ENCODE measurements at places on chromosomes 11 and 22.

- DNase-seq: no peak
Observed at GRCh38 chr11:35115688-35116030, 23.3 kb upstream of the CD44 start.

DNA sequence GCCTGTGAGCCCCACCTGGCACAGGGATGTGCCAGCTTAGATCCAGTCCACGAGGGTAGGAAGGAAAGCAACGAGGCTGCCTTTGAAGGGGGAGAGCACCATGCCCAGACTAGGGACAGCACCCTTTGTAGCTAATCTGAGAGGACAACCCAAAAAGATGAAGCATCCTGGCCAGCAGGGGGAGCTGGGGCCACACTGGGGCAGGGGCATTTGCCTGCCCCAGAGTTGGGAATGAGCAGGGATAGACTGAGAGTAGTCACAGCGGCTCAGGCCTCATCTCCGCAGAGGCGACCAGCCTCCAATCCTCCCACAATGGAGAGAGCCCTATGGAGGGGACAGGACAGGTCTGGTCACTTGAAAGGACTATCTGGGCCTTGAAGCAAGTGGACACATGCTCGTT lies 16.4 kb downstream of the LMO1 start:
- DNase-seq: no peak

DNA sequence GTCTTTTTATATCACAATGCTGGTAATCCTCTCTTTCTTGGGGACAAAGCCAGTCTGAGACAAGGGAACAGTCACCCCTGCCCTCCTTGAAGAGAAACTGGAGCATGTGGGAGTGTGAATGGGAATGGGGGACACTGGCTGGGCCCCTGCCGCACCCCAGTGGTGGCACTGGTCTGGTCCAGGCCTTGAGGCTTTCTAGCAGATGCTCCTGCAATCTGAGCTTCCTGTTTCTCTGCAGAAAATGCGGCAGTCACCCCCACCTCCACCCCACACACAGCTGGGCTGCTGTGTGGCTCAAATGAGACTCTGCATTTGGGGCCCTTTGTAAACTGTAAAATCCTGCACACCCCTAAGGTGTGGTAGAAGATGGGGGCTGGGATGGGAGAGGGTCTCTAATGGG lies 6.6 kb upstream of the MARK2 start:
- DNase-seq: no peak

- DNase-seq: no peak
Observed at GRCh38 chr11:45024316-45024715, 73.6 kb upstream of the TP53I11 start.

DNA sequence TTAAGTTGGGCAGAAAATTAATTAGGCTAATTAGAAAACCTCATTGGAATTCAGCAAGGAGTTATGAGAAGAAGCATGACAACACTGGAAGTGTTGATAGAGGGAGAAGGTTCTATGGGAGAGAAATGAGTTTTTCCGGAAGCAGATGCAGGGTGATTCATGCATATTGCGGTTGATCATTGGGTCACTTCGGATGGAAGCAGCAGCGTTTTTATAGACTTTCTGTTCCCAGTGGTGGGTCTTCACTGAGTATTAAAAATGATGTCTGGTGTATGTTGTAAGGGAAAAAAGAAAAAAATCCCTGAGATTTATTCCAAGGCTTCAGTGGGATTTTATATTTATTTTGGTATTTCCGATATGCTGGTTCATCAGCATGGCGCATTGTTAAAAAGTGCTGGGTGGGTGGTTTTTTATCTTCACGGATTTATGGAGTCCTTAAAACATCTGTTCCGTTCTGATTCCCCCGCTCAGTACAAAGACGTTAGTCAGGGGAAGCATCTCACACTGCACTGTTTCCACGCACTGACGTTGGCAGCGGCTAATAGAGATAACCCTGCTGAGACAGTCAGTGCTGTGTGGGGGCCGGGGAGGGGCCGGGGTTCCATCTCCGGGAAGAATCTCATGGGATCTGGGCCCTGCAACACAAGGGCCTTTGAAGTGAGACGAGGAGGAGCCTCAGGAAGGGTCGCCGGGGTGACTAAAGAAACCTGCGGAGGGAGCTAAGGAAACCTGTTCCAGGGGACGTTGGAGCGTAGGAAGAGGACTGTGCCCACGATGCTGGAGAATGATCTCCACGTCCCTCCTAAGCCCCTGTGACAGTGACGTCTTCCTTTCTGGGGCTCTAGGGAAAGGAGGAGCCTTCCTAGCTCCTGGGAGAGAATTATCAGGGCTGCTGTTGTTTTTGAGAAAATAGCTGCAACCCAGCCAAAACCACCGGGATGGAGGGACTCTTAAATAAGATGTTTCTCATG lies 390.0 kb downstream of the NTM start:
- DNase-seq: no peak

- peak; percentile 32 for DNase-seq
Observed at GRCh38 chr11:8593935-8594909, at the start of gene STK33. TSS of gene STK33 (minus strand) at chr11:8594228. CDS start at chr11:8474905, 119,323 bp downstream.

DNA sequence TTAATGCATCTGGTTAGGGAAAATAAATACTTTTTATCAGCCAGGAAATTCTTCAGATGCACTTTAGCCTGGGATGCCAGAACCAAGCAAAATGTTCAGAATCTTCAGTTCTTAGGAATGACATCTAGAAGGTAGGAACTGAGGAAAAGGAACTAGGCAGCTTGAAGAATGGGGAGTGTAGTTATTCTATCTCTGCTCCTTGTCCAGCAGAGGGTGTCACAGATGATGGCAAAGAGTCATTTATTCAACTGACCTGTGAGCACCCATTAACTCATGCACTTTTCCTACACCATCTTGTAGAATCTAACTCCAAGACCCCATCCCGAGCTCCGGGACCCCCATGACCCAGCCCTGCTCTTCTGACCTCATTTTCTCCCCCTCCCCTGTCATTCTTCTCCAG lies 122.1 kb upstream of the ISX start:
- DNase-seq: no peak

- DNase-seq: no peak
Observed at GRCh38 chr11:3101921-3102640, 44.9 kb upstream of the CARS1 start.

DNA sequence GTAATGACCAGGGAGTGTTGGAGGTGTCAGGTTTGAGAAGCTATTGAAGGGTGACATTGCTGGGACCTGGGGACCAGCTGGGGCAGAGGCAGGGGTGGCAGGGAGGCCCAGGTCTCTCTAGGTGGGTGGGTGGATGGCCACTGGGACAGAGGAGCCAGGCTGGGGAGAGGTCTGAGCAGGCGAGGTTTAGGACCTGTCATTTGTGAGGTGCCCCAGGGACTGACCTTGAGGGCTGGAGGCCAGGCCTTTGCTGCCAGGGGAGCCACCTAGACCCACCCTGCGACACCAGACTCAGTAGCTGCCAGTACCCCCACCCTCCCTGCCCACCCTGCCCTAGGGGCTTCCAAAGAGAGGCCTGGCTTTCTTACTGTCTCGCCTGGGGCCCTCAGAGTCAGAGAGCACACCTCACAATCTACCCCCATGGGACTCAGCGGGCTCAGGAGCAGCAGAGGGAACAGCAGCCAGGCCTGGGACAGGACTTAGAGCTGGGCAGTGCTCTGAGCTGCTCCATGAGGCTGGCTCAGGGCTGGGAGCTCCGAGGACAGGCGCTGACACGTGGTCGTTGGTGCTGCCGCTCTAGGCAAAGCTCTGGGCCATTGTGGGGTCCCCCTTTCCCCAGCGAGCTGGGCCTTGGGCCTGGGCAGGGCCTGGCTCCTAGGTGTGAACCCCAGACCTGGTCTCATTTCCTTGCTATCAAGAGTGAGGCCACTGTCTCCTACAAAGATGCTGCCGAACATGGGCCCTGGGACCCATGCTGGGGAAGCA lies 28.6 kb upstream of the PPARA start:
- no peak for DNase-seq

DNA sequence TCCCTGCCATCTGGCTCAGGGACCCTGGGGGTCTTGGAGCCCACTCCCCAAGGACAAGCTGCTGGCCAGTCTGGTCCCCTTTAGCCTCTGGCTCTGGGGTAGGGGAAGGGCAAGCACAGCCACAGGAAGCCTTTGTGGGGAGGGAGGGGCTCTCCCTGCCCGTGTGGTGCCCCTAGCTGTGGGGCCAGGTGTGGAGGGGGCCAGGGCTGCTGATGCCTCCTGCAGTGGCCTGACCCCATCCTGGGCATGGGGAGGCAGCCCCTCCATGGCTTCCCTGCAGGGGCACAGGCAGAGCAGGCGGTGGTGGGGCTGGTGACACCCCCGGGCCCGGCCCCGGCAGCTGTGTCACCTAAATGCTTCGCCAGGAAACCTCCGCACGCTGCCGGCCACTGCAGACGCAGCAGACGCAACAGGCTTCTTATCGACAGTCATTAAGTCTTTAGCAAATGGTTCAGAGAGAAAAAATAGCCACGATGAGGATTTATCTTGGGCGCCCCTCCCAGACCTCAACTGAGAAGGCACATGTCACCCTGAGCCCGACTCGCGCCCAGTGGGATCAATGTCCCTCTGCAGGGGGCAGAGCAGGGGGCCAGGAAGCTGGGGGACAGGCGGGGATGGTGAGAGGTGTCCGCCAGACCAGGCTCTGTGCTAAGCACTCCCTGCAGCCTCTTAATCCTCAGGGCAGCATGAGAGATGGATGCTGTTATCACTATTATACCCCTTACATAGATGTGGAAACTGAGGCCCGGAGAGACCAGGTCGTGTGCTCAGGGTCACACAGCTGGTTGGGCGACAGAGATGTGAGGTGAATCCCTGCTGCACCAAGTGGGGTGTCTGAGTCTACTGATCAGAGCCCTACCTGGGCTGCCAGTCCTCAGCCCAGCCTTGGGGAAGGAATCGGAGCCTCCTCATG lies 33.9 kb downstream of the FLRT1 start:
- no peak for DNase-seq

GRCh38 chr11:115135936-115136335 lies 368.3 kb downstream of the CADM1 start:
- DNase-seq: no peak

DNA sequence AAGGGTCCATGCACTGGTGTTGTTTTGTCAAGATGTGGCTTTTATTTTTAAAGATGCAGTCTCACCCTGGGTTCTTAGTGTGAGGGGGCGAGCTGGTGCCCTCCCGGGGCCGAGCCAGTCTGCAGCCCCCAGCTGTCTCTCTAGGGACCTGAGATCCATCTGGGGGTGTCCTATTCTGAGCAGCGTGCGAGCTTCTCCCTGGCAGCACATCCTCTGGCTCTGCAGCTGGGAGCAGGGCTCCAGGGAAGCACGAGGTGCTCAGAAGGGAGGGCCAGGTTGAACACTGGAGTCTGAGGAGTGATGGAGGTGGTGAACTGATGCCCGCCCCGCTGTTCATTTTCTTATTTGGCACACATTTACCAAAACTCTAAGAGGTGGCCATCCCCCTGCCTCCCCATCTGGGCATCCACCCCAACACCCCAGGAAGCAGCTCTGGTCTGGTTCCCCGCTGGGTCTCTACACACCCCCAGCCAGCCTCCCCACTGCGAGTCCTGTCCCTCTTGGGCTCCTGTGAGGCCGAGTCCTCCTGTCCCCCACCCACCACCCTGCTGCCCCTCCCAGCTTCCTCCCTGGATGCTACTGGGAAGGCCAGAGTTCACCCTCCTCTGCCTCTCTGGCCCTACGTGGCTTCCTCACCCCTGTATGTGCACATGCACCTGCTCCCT lies 956.4 kb downstream of the BRD1 start:
- no peak for DNase-seq

- DNase-seq: no peak
Observed at GRCh38 chr11:46710821-46711269, 8.2 kb upstream of the F2 start.

- no peak for DNase-seq
Observed at GRCh38 chr11:73787051-73787642, 527 bp upstream of the MRPL48 start.

DNA sequence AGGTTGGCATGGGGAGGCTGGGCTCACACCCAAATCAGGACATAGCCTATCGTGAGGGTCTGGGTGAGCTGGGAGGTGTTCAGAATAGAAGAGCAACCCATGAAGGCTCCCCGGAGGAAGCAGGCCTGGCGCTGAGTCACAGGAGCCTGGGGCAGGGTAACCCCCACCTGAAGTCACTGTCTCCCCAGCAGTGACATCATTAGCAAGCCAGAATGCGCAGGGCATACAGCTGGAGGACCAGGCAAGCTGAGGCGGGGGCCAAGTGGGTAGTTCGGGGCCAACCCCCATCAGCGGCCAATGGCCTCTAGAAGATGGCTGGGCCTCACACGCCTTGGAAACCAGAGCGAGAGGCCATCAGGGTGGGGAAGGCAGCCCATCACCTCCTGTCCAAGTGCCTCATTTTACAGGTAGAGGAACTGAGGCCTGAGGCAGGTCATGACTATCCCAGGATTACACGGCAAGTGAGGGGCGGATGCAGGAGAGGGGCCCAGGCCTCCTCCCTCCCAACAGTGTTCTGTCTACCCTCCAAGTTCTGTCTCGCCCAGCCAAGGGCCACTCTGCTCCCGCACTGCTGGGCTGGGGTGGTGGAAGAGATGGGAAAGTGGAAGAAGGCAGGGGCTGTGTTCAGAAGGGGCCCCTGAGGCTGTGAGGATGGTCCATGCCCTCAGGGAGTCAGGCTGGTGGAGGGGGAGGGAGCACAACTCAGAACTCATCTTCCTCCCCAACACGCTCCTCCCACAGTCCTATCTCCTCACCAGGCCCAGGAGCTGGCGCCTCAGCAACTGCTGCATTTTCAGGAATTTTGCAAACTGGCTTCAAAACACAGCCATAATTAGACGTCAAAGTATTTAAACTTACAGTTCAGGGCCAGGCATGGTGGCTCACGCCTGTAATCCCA lies 24.6 kb downstream of the RPL3 start:
- DNase-seq: no peak

GRCh38 chr11:34564807-34565241 lies 51.2 kb upstream of the ELF5 start:
- no peak for DNase-seq

DNA sequence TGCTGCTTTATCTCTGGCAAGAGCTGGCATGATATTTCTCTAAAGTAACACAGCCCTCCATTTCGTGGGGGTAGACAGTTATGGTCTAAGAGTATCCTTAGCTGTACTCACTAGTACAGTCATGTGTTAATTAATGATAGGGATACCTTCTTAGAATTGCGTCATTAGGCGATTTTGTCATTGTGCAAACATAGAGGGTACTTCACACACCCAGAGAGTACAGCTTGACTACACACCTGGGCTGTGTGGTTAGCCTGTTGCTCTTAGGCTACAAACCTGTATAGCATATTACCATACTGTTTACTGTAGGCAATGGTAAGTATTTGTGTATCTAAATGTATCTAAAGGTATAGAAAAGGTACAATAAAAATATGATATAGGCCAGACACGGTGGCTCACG lies 17.0 kb downstream of the XRCC6 start:
- no peak for DNase-seq

DNA sequence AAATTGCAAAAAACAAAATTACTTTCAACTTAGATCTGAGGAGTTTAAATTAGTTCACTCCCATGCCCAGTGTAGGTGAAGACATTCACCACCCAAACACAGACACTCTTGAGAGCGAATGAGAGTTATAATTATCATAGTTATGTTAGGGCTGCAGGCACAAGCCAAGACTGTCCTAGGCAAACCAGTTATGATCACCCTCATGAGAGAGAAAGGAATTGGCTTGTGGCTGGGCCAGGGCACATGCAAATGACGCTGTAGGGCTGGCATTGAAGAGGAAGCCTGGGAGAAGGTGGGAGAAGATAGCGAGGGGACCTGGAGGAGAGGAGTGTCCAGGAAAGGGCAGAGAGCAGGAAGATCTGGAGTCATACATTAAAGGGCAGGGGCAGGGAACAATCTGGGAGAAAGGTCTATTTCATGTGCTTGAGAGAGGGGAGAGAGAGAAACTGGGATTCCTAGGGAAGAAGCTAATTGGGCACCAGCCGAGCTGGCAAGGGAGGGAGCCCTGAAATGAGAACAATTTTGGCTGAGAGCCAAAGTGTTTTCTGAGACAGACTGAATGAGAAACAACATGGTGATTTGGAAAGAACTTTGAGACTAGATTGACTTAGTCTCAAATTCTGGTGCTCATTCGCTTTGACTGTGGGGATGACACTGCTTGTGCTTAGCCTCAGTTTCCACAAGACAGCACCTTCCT lies 279.9 kb downstream of the KIRREL3 start:
- no peak for DNase-seq

Data from memory B cell (primary cell).